ENCODE measurements at places on chromosomes 7 and 10.
A peak's percentile ranks its signal among the peaks of the same experiment; 100 is the strongest.

DNA sequence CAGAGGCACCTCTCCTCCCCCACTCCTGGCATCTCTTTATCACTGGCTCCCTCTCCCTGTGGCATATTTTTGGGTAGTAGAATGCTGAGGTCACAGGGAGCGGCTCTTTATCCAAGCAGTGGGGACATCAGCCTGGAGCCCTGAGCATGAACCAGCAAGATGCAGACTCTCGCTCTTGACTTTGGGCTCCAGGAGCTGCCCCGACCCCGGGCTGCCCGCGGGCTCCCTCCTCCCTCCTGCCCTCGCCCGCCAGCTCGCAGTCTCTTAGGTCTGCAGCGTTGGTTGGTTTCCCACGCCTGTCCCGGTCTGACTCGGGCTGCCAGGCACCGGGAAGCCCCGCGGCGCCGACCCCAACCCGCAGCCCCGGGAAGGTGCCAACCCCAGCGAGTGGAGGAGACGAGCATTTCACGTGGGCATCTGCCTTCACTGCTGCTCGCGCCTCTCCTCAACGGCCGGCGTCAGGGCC is 1.3 kb downstream of the INSYN2A start:
- DNase-seq = peak; percentile 12

DNA sequence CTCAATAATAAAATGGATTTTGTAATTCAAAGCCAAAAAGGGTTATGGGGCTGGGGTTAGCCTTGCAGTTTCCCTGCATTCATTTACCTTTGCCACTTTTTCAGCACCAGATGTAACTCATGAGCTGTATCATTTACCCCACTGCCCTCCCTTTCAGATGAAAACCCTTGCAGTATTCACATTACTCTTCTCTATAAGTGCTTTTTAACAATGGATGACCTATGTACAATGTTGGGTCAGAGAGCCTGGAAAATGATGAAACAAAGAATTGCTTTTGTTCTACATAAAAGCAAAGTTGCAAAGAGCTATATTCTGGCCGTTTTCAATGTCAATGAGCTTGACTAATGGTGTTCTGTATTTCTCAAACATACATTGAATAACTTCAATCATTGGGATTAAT is 189.7 kb downstream of the TMEM26 start:
- DNase-seq = no peak

DNA sequence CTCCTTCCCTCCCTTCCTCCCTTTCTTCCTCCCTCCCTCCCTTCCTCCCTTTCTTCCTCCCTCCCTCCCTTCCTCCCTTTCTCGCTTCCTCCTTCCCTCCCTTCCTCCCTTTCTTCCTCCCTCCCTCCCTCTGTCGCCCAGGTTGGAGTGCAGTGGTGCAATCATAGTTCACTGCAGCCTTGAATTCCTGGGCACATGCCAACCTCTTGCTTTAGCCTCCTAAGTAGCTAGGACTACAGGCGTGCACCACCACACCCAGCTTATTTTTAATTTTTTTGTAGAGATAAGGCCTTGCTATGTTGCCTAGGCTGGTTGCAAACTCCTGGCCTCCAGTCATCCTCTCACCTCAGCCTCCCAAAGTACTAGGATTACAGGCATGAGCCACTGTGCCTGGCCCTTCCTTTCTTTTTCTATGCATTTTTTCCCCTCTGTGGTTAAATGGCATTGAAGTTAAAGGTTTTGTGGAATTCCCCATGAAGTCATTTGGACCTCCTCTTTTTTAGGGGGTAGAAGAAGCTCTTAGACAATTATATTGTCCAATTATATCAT is 9.6 kb downstream of the KLHDC10 start:
- no peak for DNase-seq

- no peak for DNase-seq
Observed at GRCh38 chr10:95254629-95255028, 36.2 kb downstream of the PDLIM1 start.

DNA sequence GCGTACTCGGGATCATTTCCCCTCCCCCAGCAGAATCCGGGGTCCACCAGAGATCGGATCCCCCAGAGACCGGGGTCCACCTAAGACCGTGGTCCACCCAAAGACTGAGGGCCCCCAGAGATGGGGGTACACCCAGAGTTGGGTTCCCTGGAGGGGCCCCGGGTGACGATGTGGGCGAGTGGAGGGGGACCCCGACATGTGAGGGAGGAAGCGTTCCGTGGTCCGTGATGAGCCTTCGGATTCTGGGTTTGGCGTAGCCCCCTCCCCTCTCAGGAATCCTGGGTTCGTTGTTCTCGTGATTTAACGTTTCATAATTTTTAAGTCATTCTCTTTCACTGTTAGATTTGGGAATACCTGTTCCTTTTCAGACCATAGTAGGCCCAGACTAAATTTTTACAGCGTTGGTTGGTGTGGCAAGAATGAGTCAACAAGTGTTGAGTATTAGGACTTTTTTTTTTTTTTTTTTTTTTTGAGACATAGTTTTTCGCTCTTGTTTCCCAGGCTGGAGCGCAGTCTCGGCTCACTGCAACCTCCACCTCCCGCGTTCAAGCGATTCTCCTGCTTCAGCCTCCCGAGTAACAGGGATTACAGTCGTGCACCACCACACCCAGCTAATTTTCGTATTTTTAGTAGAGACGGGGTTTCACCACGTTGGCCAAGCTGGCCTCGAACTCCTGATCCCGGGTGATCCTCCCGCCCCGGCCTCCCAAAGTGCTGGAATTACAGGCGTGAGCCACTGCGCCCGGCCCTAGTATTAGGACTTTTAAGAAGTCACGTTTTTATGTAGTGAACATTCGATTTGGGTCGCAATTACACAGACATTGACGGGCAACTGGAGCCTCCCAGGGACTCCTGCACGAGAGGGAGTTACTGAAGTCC is 672 bp downstream of the GTPBP4 start:
- no peak for DNase-seq

GRCh38 chr7:135375908-135376699 is 133.8 kb downstream of the CNOT4 start:
- no peak for DNase-seq

DNA sequence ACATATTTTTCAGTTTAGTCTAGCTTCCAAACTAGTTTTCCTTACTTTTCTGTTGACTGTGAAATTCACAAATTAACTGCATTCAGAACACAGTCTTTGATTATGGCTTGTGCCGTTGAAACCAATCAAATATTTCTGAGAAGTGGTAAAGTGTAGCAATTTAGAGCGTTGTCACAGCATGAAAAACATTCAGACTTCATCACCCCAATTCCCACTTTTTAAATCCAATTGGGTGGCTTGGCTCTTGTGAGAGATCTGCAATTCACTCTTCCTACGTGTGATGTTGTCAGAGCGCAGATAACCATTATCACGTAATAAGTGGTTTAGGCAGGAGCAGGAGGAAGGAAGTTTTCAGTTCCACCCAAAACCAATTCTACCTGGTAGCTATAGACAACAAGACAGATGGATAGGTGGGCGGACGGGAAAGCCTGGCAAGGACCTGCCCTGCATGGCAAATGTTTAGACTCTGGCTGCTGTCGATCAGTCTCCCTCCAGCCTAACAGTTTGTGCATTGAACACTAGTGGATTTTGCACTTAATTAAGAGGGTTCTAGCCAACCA is 8.9 kb downstream of the COBL start:
- peak; percentile 26 for DNase-seq

GRCh38 chr10:23968301-23968700 is 240.6 kb upstream of the KIAA1217 start:
- no peak for DNase-seq

- DNase-seq = no peak
Observed at GRCh38 chr7:777728-778078, 50.6 kb upstream of the PRKAR1B start.

GRCh38 chr10:72561745-72562166 is 64.1 kb downstream of the MICU1 start:
- DNase-seq = no peak

DNA sequence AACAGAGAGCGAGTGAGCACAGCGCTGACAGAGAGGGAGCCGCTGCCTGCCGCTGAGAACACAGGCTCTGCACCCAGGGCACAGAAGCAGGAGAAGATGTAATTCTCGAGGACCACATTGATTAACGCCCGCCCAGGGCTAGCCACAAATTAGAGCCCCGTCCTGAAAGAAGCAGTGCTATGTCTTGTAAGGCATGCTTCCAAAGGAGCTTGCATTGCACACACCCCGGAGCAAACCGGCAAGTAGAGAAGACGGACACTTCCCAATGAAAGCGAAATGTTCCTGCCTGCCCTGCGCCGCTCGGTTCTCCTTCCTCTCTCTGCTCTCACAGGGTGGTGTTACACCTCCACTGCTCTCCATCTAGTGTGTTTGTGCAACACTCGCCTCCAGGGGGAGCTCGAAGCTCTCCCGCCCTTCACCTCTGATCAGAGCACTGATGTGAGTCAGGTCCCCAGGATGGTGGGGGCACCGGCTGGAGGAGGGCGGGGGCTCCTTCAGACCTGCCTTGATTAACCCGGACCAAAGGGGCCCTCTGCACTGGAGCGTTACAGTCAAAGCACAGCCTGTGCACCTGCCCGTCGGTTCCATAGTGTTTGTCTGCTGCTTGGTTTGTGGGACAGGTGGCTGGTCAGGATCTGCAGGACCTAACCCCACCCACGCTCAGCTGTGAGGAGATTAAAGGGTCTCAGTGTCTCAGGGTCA is 316.5 kb downstream of the ADARB2 start:
- DNase-seq = peak; percentile 58

- no peak for DNase-seq
Observed at GRCh38 chr7:157248659-157249058, 88.1 kb upstream of the DNAJB6 start.

GRCh38 chr10:8927705-8928104 is 873.2 kb downstream of the GATA3 start:
- DNase-seq = no peak

DNA sequence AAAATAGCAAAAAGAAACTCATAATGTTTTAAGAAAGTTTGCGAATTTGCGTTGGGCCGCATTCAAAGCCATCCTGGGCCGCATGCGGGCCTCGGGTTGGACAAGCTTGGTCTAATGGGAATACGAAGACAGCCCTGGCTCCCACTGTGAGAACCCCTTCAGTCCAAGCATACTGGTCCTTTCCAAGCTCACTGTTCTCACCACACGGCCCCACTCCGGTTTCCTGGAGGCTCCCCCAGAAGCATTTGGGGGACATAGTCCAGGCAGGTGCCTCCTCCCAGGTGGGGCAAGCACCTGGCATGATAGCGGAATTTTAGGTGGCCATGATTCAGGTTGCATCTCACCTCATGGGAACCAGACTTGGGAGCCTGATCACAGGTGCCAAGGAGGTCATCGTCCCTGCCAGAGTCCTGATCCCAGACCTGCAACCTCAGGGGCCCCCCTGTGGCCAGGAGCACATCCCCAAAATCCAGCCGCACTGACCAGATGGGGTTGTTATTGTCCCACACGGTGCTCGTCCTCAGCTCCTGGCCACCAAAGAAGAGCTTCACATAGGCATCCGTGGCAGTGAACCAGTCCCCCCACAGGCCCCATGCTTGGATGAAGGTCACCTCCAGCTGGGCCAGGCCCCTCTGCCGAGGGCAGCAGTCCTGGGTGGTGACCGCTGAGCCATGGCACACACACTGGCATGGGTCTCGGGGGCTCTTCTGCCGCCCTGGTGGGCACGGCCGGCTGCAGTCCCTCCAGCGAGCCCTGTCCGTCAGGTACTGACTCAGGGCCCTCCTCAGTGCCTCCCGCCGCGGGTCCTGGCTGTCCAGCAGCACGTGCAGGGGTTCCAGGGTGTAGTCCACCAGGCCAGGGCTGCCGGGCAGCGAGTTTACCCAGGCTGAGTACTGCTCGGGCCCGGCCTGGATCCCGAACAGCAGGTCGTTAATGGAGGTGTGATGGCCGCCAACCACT is 4.4 kb downstream of the PRF1 start:
- no peak for DNase-seq

DNA sequence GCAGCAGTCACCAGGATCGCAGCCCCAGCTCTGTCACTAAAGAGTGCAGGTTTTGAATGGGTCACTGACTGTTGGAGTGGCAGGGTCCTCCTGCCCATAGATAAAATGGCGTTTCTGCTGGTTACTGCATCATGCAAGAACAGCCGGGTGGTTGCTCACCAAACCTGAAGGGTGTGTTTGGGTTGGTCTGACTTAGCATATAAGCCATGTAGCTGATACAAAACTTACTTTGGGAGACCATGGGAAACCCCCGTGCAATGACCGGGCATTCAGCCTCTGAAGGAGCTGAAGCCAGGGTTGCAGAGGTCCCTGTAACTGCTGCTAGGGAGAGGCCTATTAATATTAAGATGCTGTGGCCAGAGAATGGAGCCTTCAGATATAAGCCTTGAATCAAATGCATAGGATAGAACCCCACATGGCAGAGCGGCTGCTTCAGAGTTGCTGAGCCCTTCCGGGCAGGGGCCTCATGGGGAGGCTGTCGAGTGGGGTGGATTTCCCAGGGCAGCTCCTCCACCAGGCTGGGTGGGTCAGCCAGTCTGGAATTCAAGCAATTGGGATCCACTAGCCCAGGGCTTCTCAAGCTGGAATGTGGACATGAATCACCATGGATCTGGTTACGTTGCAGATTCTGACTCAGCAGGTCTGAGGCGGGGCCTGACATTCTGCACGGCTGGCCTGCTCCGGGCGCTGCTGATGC is 70.9 kb upstream of the CTBP2 start:
- DNase-seq = no peak

- no peak for DNase-seq
Observed at GRCh38 chr7:2645274-2645868, 13.6 kb downstream of the TTYH3 start.

DNA sequence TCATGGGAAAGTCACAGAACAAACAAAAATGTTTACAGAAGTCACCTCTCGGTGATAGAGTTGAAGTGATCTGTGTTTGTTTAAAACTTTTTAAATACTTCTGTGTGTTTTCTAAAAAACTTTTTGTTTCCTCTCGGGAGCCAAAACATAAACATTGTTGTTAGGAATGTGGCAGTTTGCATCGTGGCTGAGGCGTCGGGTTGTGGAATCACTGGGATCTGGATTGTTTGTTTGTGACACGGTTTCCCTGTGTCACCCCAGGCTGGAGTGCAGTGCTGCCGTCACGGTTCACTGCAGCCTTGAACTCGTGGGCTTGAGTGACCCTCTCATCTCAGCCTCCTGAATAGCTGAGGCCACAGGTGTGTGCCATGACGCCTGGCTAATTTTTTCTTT is 29.0 kb upstream of the SUN1 start:
- no peak for DNase-seq

Data from globus pallidus (tissue), 1 donor.